ENCODE measurements at places on chromosomes 13 and 19.

GRCh38 chr19:3788996-3789778, 3.0 kb upstream of the MATK start:
- peaks cover 19% of the 10 kb centered on the region for H3K36me3 ChIP-seq
- H3K4me3 ChIP-seq: peak overlapping the region; percentile 83
- H3K27me3 ChIP-seq: no peaks in the 10 kb centered on the region
- H3K27ac ChIP-seq: peak overlapping the region; percentile 87

DNA sequence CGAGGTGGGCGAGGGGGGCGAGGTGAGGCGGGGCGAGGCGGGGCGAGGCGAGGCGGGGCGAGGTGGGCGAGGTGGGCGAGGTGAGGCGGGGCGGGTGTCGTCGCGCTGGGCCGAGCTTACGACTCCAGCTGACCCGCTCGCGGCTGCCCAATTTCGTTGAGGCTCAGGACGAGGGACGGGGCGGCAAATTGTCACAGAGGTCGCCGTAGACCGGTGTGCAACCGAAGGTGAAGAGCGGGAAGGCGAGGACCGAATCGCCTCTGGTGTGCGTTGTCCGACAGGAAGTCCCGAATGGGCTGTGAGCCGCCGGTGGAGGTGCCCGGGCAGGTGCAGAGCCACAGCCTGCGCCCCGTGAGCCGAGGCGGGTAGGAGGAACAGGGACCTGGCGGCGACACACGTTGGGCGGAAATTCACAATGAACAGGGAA, at the start of gene LACC1:
LACC1 (plus strand) TSS at position 150 of the 427 bp plus-strand sequence. CDS start 1,082 bp downstream, outside the sequence.
- H3K4me1 ChIP-seq: peaks cover 12% of the 10 kb centered on the region
- H3K36me3 ChIP-seq: no peaks in the 10 kb centered on the region
- peak within 1 kb of the TSS; percentile 90 for H3K4me3 ChIP-seq
- peak within 1 kb of the TSS; percentile 96 for H3K27ac ChIP-seq
- DNase-seq: peak; percentile 35

GRCh38 chr13:27183561-27184147, 12.0 kb upstream of the USP12 start:
- no peak overlapping the region for H3K27ac ChIP-seq
- no peaks in the 10 kb centered on the region for H3K4me1 ChIP-seq
- H3K4me3 ChIP-seq: no peak overlapping the region
- peaks cover 36% of the 10 kb centered on the region for H3K27me3 ChIP-seq
- DNase-seq: no peak

DNA sequence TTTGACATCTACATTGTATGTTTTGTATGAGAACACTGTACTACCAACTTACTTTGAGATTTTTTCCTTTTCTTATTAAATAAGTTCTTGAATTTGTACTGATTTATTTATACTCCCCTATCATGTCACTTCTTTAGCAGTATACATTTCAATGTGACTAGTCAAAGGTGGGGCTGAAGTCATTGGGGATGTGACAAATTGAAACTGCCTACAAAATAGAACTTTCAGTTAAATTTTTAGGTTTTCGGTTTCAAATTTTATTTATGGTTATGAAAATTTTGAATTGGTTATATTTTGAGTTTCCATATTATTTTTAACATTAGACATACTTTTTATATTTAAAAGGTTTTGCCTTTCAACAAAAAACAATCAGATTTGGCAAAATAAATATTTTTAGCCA, 221.6 kb downstream of the NBEA start:
- H3K36me3 ChIP-seq: no peaks in the 10 kb centered on the region
- H3K4me3 ChIP-seq: no peak overlapping the region
- H3K4me1 ChIP-seq: peaks cover 3% of the 10 kb centered on the region

- H3K27me3 ChIP-seq: no peaks in the 10 kb centered on the region
- peaks cover 16% of the 10 kb centered on the region for H3K4me1 ChIP-seq
- peaks cover 6% of the 10 kb centered on the region for H3K36me3 ChIP-seq
- no peak overlapping the region for H3K4me3 ChIP-seq
- DNase-seq: no peak
Observed at GRCh38 chr19:10882108-10882457, 10.7 kb downstream of the CARM1 start.

DNA sequence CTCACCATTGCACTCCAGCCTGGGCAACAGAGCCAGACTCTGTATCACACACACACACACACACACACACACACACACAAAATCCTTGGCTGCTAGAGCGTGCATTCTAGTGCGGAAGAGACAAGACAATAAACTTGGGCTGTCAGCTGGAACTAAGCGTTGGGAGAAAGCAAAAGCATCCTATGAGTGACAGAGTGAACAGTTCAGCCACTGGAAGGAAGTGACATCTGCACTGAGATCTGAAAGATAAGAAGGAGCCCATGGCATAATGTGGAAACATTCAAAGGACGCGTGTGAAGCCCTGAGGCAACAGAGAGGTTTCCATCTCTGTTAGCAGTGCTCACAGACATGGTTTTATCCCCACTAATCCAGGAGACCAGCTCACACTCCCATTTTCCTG, 3.5 kb upstream of the SLC1A5 start:
- no peaks in the 10 kb centered on the region for H3K27me3 ChIP-seq
- H3K4me3 ChIP-seq: peak overlapping the region; percentile 3
- H3K36me3 ChIP-seq: peaks cover 17% of the 10 kb centered on the region

DNA sequence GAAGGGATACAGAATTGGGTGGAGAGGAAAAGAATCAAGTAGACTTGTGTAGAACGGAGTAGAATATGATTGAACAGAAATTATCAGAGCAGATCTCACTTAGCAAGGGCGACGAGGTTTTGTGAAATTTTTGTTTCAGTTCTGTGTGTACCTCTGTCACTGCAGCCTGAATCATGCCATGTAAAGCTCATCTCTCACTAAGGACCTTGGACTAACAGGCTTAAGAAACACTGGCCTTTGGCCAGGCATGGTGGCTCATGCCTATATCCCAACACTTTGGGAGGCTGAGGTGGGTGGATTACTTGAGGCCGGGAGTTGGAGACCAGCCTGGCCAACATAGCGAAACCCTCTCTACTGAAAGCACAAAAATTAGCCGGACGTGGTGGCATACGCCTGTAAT, 62.6 kb downstream of the MYH14 start:
- H3K27ac ChIP-seq: no peak overlapping the region
- peaks cover 58% of the 10 kb centered on the region for H3K27me3 ChIP-seq
- no peaks in the 10 kb centered on the region for H3K4me1 ChIP-seq
- DNase-seq: no peak
- no peak overlapping the region for H3K4me3 ChIP-seq

DNA sequence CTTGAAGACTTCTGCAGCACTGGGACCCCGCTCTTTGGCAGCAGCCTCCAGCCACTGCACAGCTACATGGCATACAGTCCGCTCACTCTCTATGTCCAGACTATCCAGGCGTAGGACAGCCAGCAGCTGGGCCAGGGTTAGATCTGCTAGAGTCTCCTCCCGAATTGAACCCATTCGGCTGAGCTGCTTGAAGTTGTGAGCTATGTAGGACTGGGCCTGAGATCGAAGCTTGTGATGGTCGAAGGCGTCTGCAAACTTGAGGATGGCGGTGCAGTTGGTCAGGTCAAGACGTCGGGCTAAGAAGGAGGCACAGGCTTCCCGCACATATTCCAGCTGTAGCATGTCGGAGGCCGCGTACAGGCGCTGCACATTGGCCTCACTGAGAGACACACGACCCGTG, 900 bp downstream of the KBTBD7 start:
- no peak for DNase-seq
- H3K4me1 ChIP-seq: peaks cover 21% of the 10 kb centered on the region
- peak overlapping the region; percentile 92 for H3K4me3 ChIP-seq
- H3K27me3 ChIP-seq: no peaks in the 10 kb centered on the region
- H3K27ac ChIP-seq: peak overlapping the region; percentile 87

- peaks cover 38% of the 10 kb centered on the region for H3K27me3 ChIP-seq
- no peak for DNase-seq
Observed at GRCh38 chr19:34578173-34578572, 96.6 kb downstream of the WTIP start.

DNA sequence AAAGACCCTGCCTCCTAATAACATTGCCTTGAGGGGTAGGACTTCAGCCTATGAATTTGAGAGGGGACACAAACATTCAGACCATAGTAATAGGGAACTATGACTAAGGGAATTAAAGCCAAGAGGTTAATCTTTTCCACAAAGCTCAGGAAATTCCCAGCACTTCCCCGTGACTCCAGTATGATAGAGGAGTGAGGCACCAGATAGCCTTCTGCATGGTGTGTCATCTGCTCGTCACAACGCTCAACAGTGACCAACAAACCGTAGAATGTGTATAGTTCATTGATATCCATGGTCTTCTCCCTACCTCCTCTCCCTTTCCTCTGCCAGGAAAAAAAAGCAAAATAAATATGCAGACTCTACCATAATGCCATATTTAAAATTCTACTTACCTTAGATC, 64.4 kb downstream of the B3GLCT start:
- no peak overlapping the region for H3K4me3 ChIP-seq
- no peaks in the 10 kb centered on the region for H3K4me1 ChIP-seq
- no peaks in the 10 kb centered on the region for H3K36me3 ChIP-seq
- no peaks in the 10 kb centered on the region for H3K27me3 ChIP-seq
- no peak overlapping the region for H3K27ac ChIP-seq

GRCh38 chr19:47096100-47096704, 17.4 kb downstream of the ZC3H4 start:
- H3K36me3 ChIP-seq: peaks cover 22% of the 10 kb centered on the region
- H3K4me1 ChIP-seq: peaks cover 35% of the 10 kb centered on the region
- no peak overlapping the region for H3K4me3 ChIP-seq
- peak overlapping the region; percentile 90 for H3K27ac ChIP-seq

DNA sequence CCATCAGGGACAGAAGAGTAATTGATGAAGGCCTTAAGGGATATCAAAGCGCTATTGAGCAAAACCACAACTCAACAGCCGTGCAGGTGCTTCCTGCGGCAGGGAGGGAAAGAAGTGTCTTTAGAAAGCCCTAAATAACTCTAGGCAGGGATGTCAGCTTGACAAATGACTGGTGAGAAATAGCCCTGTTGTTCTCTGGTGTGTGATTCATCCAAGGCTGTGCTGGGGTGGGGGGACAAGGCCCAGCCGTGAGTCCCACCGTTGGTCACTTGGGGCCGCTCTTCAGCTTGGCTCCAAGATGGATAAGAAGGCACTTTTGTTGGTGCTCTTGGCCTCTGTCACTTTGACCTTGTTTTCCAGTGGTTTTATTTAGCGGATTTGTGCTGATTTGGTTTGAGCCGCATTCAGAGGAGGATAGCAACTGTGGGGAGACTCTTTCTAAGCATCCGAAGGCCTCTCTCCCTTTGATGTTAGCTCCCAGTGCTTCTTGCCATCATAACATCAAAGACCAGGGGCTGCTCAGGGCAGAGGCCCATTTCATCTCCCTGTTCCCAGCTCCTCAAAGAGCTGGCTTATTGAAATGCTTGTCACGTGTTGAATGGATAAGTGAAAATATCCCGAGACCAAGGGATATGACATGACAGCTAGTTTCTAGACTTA, 130.3 kb upstream of the SERP2 start:
- no peak overlapping the region for H3K4me3 ChIP-seq
- H3K36me3 ChIP-seq: no peaks in the 10 kb centered on the region
- no peak for DNase-seq
- H3K4me1 ChIP-seq: no peaks in the 10 kb centered on the region
- peak overlapping the region; percentile 10 for H3K27ac ChIP-seq

DNA sequence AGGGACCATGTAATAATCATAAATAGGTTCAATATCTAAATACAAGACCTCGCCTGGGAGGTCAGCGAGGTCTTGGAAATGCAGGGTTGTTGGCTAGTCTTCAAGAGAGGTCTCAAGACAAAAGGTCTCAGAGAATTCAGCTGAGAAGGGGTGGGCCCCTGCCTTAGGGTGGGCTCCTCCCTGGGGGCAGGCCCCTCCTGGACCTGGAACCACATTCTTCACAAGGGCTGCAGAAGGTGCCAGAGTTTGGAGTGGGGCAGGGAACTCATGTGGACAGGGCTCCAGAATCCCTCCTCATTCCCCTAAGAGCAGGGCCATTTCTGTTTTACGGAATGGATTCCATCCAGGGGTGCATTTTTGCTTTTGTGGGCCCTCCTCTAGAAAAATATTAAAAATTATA, 10.2 kb downstream of the CEACAM18 start:
- no peak overlapping the region for H3K4me3 ChIP-seq
- DNase-seq: no peak
- no peaks in the 10 kb centered on the region for H3K4me1 ChIP-seq
- peaks cover 40% of the 10 kb centered on the region for H3K27me3 ChIP-seq
- H3K27ac ChIP-seq: no peak overlapping the region

DNA sequence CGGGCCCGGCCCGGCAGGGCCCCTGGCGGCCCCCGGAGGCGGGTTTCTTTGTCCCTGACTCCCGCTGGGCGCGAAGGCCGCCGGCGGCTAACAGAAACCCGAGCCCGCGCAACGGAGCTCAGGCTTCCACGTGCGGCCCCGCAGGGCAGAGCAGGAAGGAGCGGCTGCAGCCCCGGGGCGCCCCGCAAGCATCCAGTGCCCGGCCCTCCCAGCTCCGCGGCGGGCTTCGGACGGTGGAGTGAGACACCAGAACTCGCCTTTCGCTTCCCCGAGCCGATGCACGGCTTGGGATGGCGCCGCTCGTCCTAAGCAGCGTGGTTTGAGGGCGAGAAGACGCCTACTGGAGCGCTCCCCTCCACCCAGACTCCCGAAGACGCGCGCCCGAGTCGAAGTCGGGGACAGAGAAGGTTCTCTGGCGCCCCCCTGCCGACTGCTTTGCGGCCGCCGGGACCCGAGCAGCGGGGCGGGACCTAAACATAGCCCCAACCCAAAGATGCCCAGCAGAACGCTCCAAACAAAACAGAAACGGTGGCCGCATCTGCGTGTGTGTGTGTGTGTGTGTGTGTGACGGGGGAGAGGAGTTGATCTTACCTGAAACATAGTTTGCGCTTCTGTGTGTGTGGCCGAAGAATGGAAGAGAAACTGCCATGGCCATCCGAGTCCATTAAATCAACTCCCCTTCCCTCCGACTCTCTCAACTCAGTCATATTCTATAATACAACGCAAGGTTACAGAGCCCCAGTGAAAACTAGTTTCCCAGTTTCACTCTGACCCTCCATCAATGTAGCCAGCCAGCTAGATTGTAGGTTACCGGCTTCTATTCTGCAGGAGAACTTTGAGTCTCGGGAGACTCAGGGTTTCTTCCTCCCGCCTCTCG, 629 bp upstream of the FGF9 start:
- peak; percentile 55 for DNase-seq
- H3K4me1 ChIP-seq: peaks cover 38% of the 10 kb centered on the region
- peak overlapping the region; percentile 88 for H3K27ac ChIP-seq

GRCh38 chr19:18853755-18854427, 22.1 kb downstream of the UPF1 start:
- no peak for DNase-seq
- peaks cover 87% of the 10 kb centered on the region for H3K36me3 ChIP-seq
- peak overlapping the region; percentile 57 for H3K27ac ChIP-seq
- H3K4me3 ChIP-seq: no peak overlapping the region
- no peaks in the 10 kb centered on the region for H3K27me3 ChIP-seq
- H3K4me1 ChIP-seq: peaks cover 16% of the 10 kb centered on the region

GRCh38 chr19:17458970-17459369, 1.8 kb downstream of the NXNL1 start:
- no peaks in the 10 kb centered on the region for H3K4me1 ChIP-seq
- H3K27ac ChIP-seq: no peak overlapping the region
- DNase-seq: no peak
- H3K27me3 ChIP-seq: peaks cover 78% of the 10 kb centered on the region
- peaks cover 3% of the 10 kb centered on the region for H3K36me3 ChIP-seq

DNA sequence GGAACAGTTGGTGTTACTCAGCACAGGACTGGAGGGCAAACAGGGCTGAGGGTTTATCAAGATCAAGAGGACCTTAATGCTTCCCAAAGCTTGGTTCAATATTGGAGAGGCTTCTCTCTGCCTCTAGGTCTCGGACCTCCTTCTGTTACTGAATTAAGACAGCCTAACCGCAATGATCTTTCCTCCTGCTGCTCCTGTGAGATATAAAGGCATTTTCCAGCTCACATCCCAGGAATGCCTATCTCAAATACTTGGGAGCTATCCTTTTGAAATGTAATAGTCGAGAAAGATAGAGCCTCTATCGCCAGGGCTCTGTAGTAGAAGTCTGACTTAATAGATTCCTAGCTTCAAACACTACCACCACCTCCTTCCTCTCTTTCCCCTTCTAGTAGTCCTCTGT, 1475.0 kb downstream of the SLITRK1 start:
- DNase-seq: no peak
- H3K4me1 ChIP-seq: no peaks in the 10 kb centered on the region
- H3K36me3 ChIP-seq: no peaks in the 10 kb centered on the region
- H3K4me3 ChIP-seq: no peak overlapping the region
- no peak overlapping the region for H3K27ac ChIP-seq

All from effector memory CD8-positive, alpha-beta T cell (primary cell).